Neural progenitor cell (in vitro differentiated cells): ENCODE measurements at places on chromosomes 6 and 20.

DNA sequence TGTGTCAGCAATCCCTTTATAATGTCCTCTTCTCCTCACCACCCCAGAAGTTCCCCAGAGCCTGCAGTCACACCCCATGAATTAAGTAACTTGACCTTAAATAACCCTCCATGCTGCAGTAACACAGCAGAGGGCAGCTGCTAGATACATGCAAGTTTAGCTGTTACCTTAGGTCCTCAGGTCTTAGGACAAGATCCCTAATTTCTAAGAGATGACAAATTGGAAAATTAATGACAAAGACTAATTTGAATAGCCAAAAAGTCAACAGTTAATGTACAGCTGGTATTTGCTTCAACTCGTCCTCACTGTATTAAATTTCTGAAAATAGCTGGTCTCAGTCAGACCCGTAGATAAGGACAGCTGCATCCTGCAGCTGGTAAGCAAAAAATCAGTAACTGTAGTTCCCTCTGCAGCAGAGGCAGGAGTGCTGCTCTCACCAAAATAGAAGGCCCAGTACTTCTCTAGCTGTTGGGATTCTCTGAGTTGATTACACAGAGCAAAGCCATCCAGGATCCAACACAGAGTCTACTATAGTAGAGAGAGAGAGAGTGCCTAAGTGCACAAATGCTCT, 62.4 kb downstream of the TNFRSF21 start:
- DNase-seq: no peak

DNA sequence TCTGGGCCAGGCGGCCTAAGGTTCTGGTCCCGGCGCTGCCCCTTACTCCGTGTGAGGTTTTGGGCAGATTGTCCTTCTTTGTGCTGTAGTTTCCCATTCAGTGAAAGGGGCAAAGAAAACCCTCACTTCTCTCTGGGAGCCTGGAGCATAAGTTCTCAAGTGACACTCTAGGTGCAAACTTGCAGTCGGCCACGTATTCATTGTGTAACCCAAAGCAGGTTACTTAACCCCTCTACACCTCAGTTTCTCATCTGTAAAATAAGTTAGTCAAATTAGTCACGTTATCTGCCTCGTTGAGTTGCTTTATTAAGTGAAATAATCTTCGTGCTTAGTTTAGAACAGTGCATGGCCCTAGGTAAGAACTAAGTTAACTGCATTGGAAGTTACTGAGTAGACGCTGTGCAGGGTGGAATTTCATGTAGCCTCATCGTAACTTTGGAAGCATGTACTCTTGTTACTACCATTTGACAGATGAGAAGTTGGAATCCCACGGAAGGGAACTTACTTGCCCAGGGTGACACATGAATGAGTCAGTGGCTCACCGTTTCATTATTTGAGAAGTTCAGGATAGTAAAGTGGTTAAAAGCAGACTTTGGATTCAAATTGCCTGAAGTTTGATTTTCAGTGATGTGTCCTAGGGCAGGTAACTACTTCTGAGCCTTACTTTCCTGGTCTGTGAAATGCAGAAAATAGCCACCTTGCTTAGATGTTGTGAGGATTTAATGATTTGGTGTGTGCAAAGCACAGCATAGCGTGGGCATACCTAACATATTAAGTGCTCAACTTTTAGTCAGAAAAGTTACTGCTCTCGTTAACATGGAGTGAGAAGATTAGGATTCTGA, 556 bp upstream of the MROH8 start:
- no peak for DNase-seq

DNA sequence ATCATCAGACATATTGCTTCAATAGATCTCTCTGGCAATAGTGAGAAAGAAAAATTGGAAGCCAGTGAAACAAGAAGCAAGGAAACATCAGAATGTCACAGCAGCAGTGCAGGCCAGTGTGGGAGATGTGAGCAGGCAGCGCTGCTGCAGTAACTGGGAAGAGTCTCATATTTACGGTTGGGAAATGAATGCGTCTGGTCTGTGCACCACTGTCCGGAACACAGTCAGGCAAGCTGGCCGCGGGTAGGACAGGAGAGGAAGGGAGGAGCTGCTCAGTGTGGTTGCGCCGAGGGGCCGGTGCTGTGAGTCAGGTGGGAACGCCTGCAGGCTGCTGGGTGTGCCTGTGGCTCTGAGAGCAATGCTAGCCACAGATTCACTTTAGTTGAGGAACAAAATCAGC, 6.4 kb upstream of the PSMG4 start:
- no peak for DNase-seq

- no peak for DNase-seq
Measured at GRCh38 chr6:137121401-137121997, 51.9 kb downstream of the IL22RA2 start.

DNA sequence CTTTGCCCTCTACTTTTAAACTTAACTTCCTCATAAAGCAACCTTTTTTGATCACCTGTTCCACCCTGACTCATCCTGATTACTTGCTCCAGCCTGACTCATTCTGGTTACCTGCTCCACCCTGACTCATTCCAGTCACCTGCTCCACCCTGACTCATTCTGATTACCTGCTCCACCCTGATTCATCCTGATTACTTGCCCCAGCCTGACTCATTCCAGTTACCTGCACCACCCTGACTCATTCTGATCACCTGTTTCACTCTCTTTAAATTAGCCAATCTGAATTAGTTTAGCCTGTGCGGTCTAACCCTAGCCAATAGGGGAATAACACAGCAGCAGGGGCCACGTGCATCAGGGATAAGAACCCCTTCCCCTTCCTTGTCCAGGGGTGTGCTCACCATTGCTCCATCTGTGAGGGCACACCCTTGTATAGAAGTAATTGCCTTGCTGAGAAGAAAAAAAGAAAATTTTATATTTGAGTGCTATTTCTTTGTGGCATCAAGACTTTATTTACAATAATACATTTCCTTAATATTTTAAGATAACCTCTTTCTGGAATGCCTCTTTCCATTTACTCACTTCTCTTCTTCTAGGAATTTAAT, 17.9 kb downstream of the HLA-G start:
- DNase-seq: no peak

DNA sequence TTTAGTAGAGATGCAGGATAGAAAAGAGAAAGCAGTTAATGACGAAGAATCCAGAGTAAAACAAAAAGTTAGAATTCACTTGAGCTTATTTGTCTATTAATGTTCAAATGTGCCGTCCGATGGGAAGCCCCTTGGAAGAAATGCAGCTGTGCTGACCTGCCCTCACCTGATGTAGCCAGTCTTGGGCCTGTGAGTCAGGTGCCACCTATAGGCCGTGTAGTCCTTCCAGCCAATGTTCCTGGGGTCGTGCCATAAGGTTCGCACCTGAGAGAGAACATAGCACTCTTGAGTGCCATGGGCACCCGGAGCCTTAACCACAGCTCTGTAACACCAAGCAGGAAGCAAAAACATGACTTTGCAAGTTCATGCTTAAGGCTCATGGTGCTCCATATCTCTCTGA, 32.4 kb downstream of the THBS2 start:
- DNase-seq: no peak

DNA sequence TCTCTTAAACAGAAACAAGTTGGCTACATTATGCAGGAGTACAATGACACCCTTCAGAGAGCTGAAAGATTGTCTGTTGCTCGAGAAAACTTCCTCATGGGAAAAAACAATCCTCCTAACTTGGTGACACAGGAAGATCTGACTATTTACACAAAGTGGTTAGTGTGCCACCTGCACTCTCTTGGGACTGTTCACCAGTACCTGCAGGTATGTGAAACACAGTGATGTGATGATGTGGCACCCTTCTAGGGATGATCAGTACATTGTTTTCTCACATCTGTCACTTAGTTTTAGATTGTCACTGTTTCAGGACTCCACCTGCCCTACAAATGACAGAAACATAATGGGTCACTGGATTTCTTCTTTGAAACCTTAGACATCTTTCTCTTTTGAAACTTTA, 101.8 kb downstream of the CEP57L1 start:
- DNase-seq: no peak

DNA sequence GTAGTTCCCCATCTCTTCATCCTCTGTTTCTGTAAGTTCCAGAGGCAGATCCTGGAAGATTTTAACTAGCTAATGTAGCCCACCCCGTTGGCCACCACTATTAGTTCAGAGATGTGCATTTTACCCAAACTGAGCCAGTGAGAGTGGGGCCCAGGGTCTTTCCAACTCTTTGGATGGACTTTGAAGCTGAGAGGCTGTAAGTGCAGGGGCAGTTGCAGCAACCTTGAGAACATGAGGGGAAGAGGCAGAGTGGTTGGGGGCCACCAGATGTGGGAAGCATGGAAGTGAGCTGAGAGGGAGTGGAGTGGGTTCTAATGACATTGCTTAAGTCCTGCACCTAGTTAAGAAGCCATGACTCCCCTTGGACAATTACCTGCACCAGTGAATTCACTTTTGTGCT, 72.2 kb downstream of the CDH26 start:
- DNase-seq: no peak

DNA sequence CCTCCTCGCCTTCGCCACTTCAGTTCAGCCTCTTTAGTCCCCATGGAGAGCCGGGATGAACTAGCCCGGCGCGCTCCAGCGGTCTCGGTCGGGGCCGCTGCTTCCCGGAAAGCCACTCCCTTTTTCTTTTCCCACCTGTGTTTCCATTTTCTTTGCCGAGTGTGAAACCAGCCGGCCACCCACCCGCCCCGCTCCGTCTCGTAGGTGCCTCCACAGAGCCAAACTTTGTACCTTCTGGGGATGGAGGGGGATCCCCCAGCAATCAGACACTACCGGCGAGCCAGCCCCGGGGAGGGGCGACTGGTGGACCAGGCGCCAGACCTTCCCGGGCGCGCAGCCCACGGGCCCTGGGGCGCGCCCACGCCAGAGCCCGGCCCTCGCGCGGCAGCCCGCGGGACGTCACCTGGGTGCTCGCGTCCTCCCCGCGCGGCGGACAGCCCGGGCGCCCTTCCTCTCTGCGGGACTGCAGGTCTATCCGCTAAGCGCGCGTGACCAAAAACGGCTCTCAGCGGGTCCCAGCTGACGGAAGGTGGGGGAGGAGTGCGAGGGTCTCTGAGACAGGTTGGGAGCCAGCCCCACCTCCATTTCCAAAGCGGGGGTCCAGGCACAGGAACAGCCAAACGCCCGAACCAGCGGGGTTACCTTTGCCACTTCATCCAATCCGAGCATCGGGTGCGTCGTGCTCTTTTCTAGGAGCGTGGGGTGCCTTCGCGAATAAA, at the start of gene MCHR2:
Gene MCHR2, minus strand, starts transcription at position 691 of the 719 bp plus-strand sequence. CDS start 38,076 bp downstream, outside the sequence.
- DNase-seq: peak; percentile 53

DNA sequence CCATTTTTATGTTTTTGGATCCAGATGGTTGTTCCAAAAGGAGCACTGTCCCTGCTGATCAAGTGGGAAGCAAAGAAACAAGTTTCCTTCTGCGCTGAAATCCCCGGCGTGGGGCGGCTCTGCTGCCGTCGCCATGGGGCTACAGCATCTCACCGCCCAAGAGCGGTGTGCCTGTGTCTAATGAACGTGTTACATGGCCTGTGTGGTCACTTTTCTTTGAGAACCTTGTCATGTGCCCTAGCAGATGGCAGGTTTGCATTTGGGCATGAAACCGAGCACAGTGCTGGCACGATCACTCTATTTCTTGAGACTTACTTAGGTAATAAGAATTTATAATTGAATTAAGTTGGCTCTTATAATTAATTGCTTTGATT, 51.9 kb downstream of the ZDHHC14 start:
- no peak for DNase-seq

- no peak for DNase-seq
Measured at GRCh38 chr20:32218156-32218900, 10.6 kb downstream of the POFUT1 start.

DNA sequence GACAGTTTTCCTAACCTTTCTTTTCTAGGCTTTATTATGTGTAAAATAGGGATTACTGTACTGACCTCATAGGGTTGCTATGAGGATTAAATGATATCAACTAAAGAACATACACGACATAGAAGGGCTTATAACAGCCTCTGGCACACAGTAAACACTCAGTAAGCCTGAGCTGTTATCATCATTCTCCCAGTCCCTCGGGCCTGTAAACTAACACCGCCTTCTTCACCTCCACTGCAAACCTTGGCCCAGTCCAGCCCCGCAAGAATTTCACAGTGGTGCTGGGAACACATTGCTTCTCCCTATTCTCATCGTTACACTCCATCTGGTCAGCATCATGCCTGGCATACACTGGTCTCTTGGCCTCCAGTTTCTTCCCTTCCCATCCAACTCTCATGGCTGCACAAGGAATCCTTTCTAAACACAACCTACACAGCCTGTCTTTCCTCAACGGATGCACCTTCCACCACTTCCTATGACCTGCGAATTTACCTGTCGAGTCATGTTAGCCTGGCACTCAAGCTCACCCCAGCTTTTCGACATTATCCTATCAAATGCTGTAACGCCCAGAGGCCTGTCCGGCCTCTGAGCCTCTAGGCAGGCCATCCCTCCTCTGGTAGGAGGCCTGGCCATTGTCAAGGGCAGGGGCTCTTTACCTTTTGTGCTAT, 92.1 kb downstream of the FYN start:
- DNase-seq: no peak

DNA sequence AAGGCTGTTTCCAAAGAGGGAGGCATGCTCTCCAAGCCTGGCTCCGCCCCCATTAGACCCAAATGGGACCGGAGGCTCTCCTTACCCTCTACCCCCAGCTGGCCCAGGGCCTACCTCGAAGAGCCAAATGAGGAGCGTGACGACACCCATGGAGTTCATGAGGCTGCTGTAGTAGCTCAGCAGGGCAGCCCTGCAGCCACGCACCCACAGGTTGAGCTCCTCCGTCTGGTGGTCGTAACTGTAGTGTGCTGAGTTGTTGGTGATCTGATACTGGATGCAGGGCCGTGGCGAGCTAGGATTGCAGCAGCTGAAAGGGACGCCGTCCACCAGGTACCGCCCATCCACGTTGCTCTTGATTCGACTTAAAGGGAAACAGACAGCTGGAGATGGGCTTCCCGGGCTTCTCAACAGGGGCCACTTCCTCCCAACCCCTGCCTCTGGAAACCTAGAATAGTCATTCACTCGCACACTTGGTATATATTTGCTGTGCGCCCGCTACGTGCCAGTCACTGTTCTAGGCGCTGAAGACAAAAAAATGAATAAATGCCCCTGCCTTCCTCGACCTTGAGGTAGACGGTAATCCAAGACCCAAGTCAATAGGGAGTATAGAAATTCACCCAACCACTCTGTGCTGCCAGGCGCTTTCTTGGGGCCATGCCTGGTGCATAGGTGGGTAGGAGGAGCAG, 18.0 kb downstream of the PRPH2 start:
- DNase-seq: no peak

- DNase-seq: no peak
Measured at GRCh38 chr20:19826179-19826914, 68.3 kb downstream of the RIN2 start.
